Stimulated activated CD4-positive, alpha-beta T cell treated with anti-CD3 and anti-CD28 coated beads, Interleukin-2, amount 100 ng/mL, for 4 hours (primary cell): ENCODE measurements at places on chromosomes 16 and 17.

DNA sequence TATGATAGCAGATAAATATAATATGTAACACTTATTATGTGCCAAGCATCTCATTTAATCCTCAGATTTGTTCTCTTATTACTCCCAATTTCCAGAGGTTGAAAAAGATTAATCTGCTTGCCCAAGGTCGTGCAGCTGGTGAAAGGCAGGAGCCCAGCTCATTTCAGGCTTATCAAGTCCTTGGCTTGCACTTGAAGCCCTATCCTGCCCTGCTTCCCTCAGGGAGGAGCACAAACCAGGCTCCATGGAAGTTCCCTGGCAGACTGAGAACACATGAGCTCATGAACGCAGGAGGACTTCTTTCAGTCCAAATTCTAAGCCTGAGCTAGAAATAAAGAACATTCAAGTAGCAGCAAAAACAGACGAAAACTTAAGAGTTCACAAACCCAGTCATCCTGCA lies 74.8 kb downstream of the USP31 start:
- no peak for DNase-seq

DNA sequence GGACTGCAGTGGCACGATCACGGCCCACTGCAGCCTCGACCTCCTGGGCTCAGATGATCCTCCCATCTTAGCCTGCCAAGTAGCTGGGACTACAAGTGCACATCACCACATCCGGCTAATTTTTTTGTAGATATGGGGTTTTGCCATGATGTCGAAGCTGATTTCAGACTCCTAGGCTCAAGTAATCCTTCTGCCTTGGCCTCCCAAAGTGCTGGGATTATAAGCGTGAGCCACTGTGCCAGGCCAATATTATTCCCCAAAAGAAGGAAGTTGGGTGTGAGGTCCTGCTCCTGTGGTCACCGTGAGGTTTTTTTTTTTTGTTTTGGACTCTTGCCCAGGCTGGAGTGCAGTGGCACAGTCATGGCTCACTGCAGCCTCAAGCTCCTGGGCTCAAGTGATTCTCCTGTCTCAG lies 1.5 kb downstream of the AMZ2 start:
- no peak for DNase-seq

GRCh38 chr17:68924793-68925720 lies 30.1 kb downstream of the ABCA8 start:
- DNase-seq = no peak

- no peak for DNase-seq
Measured at GRCh38 chr17:20071824-20072691, 62.9 kb downstream of the SPECC1 start.

- DNase-seq = no peak
Measured at GRCh38 chr17:76553178-76553908, 13.5 kb downstream of the PRCD start.

DNA sequence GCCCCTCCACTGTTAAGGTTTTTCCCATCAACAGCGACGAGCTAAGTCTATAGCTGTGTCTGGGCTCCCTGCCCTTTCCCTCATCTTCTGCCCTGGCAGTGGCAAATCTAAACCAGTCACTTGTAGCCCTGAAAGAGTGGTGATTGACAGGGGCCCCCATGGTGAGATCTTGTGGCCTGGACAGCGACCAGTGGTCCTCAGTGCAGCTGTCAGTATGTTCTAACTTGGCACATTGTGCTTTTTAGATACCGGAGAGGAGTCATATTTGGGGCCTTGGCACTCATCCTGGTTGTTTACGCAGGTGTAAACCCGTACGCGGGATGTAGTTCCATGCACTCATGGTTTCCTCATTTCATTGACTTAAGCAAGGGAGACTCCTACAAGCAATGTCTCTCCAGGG lies 57.5 kb upstream of the ARHGAP44 start:
- DNase-seq = no peak

- DNase-seq = no peak
Measured at GRCh38 chr17:57249520-57249919, 6.8 kb upstream of the MSI2 start.

DNA sequence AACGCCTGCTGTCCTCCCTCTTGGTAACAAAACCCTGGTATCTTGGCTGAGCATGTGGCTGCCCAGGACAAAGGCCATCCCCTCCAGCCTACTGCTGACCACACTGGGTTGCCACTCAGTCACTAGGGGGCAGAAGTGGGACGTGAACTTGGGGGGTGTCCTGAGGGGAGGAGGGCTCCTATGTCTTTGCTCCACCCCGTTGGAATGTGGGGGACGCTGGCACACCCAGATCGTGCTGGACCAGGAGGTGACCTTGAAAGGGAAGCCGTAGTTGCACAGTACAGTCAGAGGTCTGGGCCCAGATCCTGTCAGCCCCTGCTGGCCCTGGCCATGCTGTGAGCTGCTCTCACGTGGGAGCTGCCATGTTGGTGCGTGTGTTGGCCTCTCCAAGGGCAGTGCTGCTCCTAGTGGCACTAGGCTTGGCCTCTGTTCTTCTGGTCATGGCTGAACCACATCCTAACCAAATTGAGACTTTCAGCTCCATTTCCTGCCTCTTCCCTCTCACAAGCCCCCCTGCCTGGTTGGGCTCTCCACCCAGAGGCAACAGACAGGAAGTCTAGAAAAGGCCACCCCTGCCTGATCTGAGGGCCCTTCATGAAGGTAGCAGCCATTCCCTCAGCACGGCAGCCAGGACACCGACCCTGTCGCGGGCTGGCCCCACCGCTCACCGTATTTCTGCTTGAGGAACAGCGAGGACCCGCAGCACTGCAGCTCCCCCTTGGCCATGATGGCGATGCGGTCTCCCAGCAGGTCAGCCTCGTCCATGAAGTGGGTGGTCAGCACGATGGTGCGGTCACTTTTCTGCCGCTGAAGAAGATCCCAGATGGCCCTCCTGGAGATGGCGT lies 29.0 kb upstream of the RNPS1 start:
- DNase-seq = no peak

- DNase-seq = no peak
Measured at GRCh38 chr16:66266436-66267291, 99.8 kb upstream of the CDH5 start.

DNA sequence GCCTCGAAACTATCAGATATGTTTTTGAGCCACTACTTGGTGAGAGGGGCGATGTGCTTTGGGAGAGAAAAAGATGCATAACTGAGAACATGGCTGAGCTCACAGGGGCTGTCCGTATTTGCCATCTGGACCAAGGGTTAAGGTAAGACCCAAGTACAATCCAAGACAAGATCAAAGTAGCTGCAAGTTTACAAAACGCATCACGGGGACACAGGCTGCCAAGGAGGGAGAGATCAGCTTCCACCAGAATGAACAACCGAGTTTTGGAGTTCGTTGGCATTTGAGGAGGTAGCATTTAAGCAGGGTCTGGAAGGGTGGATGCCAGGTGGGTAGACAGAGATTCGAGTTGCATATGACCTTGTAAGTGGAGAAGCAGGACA lies 2.2 kb downstream of the PITPNC1 start:
- no peak for DNase-seq

GRCh38 chr17:62653826-62654761 lies 26.6 kb downstream of the MRC2 start:
- DNase-seq = no peak

GRCh38 chr16:77435272-77435820 lies 512 bp upstream of the ADAMTS18 start:
- DNase-seq = no peak

- DNase-seq = no peak
Measured at GRCh38 chr16:17469741-17470181, 999 bp downstream of the XYLT1 start.

GRCh38 chr16:77790009-77790372 lies 1.6 kb downstream of the VAT1L start:
- no peak for DNase-seq

GRCh38 chr17:50218071-50218759 lies 16.8 kb upstream of the COL1A1 start:
- no peak for DNase-seq

DNA sequence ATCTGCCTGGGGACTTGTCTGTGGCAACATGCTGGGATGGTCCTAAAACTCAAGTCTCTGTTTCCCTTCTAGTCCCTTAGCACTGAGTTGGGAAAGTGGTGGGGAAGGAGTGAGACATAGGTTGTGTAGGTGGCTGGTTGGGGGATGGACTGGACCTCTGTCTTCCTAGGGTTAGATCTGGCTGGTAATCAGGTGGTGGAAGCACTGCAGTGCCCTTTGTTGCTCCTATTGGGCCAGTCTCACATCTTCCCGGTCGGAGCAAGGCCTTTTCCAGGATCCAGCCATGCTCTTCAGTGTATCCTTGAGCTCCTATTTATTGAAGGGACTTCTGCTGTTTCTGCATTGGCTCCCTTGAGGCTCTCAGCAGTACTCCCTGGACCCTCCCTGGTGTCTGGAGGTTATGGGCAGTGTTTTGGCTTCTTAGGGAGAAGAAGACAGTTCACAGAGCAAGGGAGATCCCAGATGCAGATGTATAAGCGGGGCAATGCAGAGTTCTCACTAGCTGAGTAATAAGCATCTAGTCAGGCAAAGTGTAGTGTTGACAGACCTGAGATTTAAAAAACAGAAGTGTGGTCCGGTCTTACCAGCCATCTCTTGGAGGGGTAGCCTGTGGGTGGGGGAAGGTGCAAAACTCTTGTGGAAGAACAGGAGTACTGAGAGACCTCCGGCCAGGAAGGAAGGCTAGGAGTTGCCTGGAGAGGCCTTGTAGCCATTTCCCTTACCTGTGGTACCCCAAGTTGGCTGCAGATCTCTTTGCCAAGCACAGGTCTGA lies 1.3 kb upstream of the NUTF2 start:
- no peak for DNase-seq

GRCh38 chr16:19524356-19524615 lies 544 bp downstream of the CCP110 start:
- DNase-seq = no peak

- DNase-seq = no peak
Measured at GRCh38 chr16:68764862-68765261, 27.8 kb downstream of the CDH1 start.

GRCh38 chr16:54400261-54400660 lies 113.7 kb upstream of the IRX3 start:
- no peak for DNase-seq

GRCh38 chr17:17391668-17392370 lies 85.0 kb upstream of the MED9 start:
- peak; percentile 52 for DNase-seq

GRCh38 chr17:29640413-29640812 lies 17.7 kb upstream of the CORO6 start:
- no peak for DNase-seq

GRCh38 chr16:60788631-60789030 lies 1247.6 kb downstream of the CDH8 start:
- DNase-seq = no peak

- no peak for DNase-seq
Measured at GRCh38 chr16:56688762-56689161, 6.5 kb downstream of the MT1X start.

GRCh38 chr16:47156680-47157215 lies 13.0 kb upstream of the NETO2 start:
- DNase-seq = no peak

- no peak for DNase-seq
Measured at GRCh38 chr17:4858068-4858881, 25.1 kb downstream of the MINK1 start.

DNA sequence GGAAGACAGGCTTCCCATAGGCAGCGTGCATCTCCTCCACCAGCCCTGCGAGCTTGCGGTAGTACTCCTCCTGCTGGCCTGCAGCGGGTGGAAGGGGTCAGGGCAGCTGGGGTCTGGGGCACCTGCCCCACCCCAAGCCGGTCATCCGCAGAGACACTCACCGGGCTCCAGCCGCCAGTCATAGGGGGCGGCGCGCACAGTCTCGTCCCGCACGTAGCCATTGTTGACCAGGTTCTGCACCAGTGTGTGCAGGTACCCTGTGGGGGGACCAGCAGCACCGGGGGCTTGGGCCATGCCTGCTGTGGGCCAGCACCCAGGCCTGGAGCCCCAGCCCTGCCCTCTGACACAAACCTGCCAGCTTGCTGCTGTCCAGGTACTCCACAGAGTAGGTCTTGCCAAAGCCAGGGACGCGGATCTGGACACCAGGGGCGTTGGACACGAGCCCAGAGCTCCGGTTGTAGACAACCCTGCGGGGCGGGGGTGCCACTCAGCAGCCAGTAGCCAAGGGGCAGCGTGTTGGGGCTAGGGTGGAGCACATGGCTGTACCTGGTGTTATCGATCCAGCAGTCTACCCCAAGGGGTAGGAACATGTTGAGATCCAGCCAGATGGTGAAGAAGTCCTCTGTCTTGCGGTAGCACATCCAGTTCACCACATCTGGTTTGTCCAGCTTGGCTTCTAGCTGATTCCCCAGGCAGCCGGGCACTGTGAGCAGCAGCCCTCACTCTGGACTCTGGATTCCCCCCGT lies 1.2 kb downstream of the LCAT start:
- no peak for DNase-seq

DNA sequence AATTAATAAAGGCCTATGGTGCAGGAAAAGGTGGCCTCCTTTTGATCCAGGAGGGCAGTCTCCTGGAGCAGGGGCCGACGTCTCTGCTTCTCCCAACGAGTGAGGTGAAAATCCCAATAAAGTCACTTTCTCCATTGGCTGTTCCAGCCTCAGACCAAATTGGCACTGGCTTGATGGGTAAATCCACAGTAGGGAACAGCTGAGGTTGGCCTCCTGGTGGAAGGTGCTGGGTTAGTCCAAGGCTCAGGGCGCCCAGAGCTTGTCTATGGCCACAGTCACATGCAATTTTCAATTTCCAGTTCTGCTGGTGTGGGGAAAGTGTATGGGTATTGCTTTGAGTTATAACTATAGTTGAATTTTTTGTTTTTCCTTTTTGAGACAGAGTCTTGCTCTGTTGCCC lies 79.0 kb downstream of the NETO2 start:
- no peak for DNase-seq

DNA sequence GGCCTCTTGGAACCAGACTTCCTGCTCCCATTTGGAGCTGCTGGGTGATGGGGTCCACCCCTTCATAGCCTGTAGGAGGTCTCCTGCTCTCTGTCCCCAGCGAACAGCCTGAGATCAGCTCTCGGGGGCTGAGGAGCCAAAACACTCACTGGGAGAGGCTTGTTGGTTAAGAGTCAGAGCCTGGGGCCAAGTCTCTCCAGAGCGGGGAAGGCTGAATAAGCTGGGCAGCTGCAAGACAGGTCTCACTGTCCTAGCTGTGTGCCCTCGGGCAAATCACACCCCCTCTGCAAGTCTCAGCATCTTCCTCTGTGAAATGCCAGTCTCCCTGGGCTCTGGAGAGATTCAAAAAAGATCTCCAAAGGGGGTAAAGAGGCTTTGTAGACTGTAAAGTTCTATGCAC lies 174.6 kb downstream of the WSCD1 start:
- no peak for DNase-seq

DNA sequence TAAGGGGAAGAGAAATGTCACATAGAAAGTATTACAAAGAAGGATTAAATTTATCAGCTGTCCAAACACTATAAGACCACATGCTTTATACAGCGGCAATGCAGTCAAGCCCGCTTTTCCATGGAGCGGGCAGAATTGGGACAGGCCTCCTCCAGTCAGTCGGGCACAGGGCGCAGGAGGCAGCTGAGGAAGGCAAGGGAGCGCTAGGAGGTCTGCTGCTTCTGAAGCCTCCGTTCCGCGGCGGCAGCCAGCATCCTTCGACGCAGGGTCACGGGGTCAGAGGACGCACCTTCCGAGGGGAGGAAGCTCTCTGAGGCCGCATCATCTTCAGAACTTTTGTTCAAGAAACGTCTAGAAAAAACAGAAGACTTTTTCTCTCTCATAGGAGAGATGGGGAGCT lies 62.6 kb downstream of the AMFR start:
- no peak for DNase-seq
